ENCODE measurements at places on chromosomes 3 and 15.
A peak's percentile ranks its signal among the peaks of the same experiment; 100 is the strongest.

DNA sequence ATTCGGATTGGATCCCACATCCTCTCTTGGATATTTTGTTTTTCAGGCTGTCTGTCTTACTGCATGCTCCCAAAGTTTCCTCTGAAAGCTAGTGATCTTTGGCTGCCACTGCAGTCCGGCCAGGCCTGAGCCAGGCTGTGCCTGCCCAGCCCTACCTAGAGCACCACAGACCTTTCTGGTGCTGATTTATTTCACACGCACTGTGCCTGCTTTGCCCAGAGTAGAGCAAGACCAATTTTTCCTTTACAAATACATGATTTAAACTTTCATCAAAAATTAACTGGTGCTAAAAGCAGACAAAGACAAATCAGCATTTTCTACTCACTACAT is 28.0 kb upstream of the NDUFB4 start:
- no peak for DNase-seq

DNA sequence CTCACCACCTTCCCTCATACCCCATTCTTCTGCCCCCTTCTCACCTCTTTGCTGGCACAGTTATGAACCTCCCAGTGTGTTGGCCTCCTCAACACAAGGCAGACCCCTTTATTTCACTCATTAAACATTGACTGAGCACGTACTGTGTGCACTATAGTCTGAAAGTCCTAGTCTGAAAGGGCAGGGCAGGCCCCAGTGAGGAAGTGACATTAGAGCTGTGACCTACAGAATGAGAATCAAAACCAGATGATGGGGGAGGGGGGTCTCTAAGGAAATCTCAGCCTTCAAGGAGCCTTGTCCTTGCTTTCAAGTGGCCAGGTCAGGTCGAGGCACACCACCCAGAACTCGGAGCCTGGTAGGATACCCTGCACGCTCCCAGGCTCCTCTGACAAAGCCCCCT is 3.5 kb downstream of the SLC28A1 start:
- no peak for DNase-seq

DNA sequence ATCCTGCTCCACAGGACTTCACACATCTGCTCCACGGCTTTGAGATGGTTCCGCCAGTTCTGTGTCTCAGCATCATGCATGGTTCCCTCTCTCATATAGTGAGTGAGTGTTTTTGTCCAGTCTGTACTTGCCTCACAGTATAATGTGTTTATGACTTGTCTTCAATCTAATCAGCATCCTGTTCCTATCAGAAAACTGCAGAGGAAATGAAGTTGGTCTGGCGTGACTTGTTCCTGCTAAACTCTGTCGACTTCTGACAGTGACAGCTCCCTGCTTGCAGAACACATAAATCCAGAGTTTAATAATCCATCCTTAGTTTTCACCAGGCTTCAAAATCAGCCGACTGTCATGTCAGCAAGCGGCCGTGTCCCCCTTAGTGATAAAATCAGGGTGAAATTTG is 222.3 kb downstream of the SLCO3A1 start:
- DNase-seq = no peak

GRCh38 chr3:171269542-171269941 is 190.7 kb downstream of the TNIK start:
- DNase-seq = no peak

- DNase-seq = no peak
Measured at GRCh38 chr3:76308541-76308940, 523.2 kb upstream of the ZNF717 start.

DNA sequence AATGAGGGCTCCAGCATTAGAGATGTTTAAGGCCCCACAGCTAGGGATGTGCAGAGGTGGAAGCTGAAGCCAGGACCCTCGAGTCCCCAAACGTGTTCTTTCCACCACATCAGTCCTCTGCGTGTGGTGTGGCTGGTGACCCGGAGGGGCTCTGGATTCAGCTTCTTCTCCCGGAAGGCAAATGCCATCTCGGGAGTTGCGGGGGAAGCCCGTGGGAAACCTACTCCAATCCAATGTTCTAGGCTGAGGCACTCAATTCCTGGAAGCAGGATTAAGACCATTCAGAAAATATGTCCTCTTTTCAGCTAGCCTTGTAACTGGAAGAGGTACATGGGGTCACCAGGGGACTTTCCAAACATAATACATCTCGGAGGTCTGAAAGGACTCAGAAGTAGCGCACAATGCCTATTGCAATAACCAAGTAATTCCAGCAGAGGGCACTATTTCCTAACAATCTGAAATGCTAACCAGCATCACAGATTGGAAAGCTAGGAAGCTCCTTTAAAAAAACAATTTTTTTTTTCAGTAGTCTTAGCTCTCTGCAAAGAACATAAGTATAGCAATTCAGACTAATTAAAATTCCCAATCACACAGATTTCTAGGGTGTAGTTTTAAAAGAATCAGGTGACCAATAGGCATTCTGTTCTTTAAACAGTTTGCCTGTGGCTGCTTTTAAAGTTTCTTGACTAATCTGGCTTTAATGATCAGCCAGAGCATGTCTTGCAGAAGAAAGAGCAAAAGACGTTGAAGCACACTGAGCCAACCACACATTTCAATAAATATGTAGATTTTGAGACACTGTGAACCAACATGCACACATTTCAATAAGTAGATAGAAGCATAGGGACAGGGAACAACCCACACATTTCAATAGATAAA is 36.1 kb downstream of the BNC1 start:
- peak; percentile 36 for DNase-seq

- no peak for DNase-seq
Measured at GRCh38 chr15:96264801-96265515, 65.5 kb upstream of the NR2F2 start.

- DNase-seq = no peak
Measured at GRCh38 chr15:88624156-88624970, 3.2 kb downstream of the AEN start.

GRCh38 chr3:103657756-103658155 is 1222.9 kb downstream of the ZPLD1 start:
- DNase-seq = no peak

- no peak for DNase-seq
Measured at GRCh38 chr3:69770219-69770618, 31.0 kb downstream of the MITF start.

DNA sequence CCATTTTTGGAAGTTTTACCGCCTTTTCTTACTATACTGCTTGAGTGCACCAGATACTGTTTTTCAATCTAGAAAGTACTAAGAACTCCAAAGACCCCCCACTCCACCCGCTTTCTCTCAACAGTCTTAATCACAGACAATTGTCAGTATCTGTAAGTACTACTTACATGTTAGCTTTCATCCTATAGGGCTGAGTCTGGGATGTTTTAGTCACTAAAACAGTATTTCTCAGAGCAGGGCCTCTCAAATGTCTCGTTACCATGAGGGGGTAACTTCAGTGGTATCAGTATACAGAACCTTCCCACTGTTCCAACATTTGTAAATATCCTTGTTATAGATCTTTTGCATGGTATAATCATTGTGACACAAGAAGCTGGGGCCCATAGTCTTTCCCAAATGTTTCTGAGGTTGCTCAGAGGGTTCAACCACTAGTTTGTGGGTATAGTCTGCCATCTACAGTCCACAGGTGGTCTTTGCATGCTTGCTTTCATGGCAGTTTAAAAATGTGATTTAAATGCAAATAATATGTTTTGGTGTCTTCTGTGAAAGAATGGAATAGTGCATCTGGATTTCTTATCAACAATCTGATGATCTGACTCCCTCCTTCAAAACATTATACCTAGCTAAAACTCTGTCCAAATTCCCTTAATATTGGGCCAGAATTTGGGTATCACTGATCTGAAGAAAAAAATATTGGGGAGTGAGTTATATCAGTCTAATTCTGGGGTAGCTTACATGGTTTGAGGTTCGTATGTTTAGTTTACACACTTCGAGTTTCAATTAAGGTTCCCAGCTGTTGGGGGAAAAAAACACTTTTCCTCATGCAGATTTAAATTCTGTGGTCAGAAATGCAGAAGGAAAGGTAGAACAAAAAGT is 18.0 kb upstream of the DNAJC13 start:
- DNase-seq = no peak

DNA sequence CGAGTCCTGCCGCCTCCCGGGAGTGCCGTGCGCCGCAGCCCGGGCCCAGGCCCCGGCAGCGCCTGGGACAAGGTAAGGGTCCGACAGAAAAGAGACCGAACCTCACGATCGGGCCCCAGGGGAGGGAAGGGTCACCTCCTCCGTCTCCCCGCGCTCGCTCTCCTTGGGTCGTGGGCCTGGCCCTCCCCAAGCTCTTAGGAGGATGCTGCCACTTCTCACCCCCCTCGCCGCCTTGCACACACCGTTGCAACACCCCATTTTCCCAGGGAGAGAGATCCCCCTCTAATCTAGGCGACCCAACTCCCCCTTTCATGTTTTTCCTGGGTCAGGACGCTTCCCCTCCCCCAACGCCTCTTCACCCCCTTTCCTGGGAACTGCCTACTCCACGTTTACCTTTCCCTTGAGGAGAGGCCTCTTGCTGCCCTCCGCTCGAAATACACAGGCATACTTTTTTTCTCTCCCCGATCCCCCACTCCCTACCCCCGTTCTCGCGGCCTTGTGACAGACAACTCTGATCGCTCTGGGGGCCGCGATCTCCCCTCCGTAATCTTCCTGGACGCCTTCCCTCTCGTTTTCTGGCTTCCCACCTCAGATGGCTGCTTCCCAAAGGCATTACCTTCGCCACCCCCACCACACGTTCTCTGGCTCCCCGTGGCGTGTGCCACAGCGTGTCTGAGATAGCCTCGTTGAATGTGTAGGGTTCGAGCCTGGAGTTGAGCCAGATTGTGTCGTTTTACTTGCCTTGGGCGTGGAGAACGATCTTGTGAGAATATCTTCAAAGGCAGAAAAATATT is 688 bp downstream of the SETD5 start:
- DNase-seq = peak; percentile 24

DNA sequence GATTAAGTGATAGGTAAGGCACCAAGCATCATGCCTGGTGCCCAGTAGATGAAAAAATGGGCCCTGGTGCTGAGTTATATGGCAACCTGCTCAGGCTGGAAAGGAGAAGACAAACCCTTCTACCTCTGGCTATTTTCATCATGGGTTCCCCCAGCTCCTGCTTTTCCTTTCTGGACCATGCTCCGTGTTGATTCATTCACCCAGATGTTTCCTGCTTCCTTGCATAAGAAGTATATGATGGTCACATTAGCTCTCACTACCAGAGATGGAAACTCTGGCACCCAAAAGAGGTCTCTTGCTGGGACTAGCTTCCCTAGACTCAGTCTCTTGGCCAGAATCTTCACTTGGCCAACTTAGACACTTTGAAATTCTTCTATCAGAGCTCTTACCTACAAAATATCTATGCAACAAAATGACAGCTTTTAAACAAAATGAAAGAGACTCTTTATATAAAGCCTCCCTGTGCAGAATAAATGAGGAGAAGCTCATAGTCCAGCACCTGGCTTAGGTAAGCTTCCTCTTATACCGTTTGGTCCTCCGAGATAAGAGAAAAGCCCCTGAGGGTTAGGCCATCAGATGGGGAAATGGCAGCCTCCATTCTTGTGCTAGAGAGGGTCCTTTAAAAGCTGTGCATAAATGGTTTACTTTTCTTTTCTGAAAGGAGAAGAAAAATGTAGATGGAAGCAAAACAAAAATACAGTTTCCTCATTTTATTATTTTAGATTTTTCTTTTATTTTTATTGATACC is 46.8 kb upstream of the MCF2L2 start:
- no peak for DNase-seq

- no peak for DNase-seq
Measured at GRCh38 chr3:134663721-134664456, 13.1 kb upstream of the KY start.

DNA sequence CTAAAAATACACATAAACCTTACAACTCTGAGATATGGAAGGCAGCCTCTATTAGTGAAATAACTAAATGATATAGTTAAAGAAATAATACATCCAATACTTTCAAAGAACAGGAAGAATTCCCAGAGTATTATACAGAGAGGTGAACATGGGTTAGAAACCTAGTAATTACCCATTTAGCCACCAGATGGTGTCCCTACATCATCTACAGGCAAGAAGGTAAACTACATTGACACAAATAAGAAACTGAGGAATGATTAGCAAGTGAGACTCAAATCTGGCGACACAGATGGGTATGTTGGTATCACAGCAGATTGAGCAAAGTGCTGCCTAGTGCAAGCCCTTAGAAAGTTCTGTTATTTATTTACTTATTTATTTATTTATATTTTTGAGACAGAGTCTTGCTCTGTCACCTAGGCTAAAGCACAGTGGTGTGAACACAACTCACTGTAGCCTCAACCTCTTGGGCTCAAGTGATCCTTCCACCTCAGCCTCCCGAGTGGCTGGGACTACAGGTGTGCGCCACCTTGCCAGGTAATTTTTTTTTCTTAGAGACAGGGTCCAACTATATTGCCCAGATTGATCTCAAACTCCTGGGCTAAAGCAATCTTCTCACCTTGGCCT is 28.2 kb downstream of the NEK4 start:
- no peak for DNase-seq

- DNase-seq = no peak
Measured at GRCh38 chr15:88873786-88874185, 21.6 kb downstream of the HAPLN3 start.

GRCh38 chr3:16441371-16441875 is 72.1 kb downstream of the RFTN1 start:
- no peak for DNase-seq

GRCh38 chr3:32172420-32172819 is 66.0 kb downstream of the GPD1L start:
- DNase-seq = no peak

Measured in activated CD4-positive, alpha-beta T cell treated with anti-CD3 and anti-CD28 coated beads, Interleukin-2, amount 50 U/mL, for 24 hours (primary cell).